ENCODE measurements at places on chromosomes 6 and 20. TPM values are rescaled to one million over a fixed set of nuclear protein-coding genes. Genes with fewer than 3 reads are reported as not detected.

- peaks cover 9% of the 10 kb centered on the region for H3K27me3 ChIP-seq
- no peak overlapping the region for H3K4me3 ChIP-seq
- H3K4me1 ChIP-seq, result no peaks in the 10 kb centered on the region
- DNase-seq, result no peak
- no peaks in the 10 kb centered on the region for H3K36me3 ChIP-seq
Measured at GRCh38 chr6:157368359-157369049, 12.5 kb upstream of the ZDHHC14 start.

- no peaks in the 10 kb centered on the region for H3K36me3 ChIP-seq
- H3K27me3 ChIP-seq, result peaks cover 4% of the 10 kb centered on the region
- H3K27ac ChIP-seq, result no peak overlapping the region
- DNase-seq, result no peak
- no peak overlapping the region for H3K4me3 ChIP-seq
- H3K4me1 ChIP-seq, result no peaks in the 10 kb centered on the region
Measured at GRCh38 chr20:34131491-34131890, 19.4 kb upstream of the EIF2S2 start.

GRCh38 chr6:150088481-150089154, 19.7 kb upstream of the ULBP3 start:
- H3K4me3 ChIP-seq, result no peak overlapping the region
- H3K4me1 ChIP-seq, result no peaks in the 10 kb centered on the region
- peaks cover 8% of the 10 kb centered on the region for H3K27me3 ChIP-seq
- no peaks in the 10 kb centered on the region for H3K36me3 ChIP-seq
- no peak for DNase-seq

GRCh38 chr6:40982917-40983316, 56.1 kb downstream of the UNC5CL start:
- no peaks in the 10 kb centered on the region for H3K27me3 ChIP-seq
- no peak overlapping the region for H3K4me3 ChIP-seq
- H3K27ac ChIP-seq, result no peak overlapping the region
- H3K36me3 ChIP-seq, result no peaks in the 10 kb centered on the region
- H3K4me1 ChIP-seq, result peaks cover 9% of the 10 kb centered on the region

DNA sequence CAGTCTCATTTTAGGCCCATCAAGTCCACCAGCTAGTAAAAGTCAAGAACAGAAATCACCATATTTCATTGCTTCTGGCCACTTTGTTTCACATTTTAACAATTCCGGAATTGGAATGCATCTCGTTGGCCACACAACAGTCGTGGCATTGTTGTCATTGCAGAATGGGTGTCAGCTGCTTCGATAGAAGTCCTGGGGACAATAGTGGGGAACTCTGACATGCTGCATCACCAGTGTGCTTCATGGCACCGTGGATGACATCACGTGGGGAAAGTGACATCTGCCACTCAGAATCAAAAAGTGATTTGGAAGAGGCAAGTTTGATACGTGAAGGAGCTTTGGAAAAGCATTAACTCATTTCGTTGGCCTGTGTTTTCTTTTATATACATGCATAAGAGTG, 43.8 kb upstream of the XRN2 start:
- H3K27me3 ChIP-seq, result no peaks in the 10 kb centered on the region
- no peak overlapping the region for H3K4me3 ChIP-seq
- H3K4me1 ChIP-seq, result no peaks in the 10 kb centered on the region
- H3K27ac ChIP-seq, result no peak overlapping the region

- DNase-seq, result no peak
- H3K27ac ChIP-seq, result no peak overlapping the region
- no peaks in the 10 kb centered on the region for H3K4me1 ChIP-seq
- H3K4me3 ChIP-seq, result no peak overlapping the region
Measured at GRCh38 chr6:83615025-83615999, 93.6 kb downstream of the SNAP91 start.

DNA sequence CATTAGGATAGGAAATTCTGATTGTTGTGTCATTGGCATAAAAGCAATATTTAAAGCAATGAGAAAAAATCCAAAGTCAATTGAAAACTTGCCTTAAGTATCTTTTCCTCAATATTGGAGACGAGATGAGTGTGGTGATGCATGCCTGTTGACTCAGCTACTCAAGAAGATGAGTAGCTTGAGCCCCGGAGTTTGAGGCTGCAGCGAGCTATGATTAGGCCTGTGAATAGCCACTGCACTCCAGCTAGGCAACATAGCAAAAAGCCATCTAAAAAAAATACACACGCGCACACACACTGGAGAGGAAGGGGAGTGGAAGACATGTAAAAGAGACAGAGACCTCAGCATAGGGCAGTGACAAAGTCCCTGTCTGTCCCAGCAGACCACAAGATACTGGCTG, 9.7 kb upstream of the MARCKS start:
- no peak overlapping the region for H3K27ac ChIP-seq
- no peak overlapping the region for H3K4me3 ChIP-seq
- H3K36me3 ChIP-seq, result no peaks in the 10 kb centered on the region

DNA sequence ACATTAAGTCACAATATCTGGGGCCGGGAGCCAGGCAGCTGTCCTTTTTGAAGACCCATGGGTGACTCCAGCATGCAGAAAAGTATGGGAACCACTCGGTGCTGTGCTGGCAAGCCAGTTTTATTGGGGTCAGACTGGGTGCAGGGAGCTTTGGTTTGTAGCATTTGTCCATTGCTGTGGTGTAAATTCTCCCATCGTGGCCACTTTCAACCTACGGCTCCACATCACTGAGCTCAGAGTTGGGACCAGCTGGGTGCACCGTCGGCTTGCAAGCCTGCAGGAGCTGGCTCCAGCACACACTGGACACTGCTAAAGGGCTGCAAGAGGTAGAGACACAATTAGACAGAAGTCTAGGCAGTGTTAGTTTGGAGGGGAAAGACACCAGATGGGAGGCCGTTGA, 66.9 kb downstream of the SYNJ2 start:
- no peak overlapping the region for H3K4me3 ChIP-seq
- H3K4me1 ChIP-seq, result peaks cover 17% of the 10 kb centered on the region
- no peaks in the 10 kb centered on the region for H3K27me3 ChIP-seq
- peaks cover 29% of the 10 kb centered on the region for H3K36me3 ChIP-seq
- no peak for DNase-seq

DNA sequence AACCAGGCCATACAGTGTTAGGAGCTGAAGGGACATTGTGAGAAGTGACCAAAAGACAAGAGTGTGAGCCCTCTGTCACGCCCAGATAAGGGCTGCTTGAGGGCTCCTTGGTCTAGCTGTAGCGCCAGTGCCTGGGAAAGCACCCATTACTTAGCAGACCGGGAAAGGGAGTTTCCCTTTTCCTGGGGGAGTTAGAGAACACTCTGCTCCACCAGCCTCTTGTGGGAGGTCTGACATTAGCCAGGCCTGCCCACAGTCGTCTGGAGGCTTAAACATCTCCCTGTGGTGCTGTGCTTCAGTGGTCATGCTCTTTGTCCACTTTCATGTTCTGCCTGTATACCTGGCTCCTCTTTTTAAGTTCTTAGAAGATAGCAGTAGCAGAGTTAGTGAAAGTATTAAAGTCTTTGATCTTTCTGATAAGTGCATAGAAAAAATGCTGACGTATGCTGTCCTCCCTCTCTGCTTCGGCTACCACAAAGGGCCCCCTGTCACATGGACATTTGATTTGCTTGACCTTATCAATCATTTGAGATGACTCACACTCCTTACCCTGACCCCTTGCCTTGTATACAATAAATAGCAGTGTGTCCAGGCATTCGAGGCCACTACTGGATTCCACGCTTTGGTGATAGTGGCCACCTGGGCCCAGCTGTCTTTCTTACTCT, 201.5 kb upstream of the ECI2 start:
- no peaks in the 10 kb centered on the region for H3K27me3 ChIP-seq
- DNase-seq, result no peak
- H3K36me3 ChIP-seq, result no peaks in the 10 kb centered on the region
- H3K4me3 ChIP-seq, result no peak overlapping the region

GRCh38 chr6:94269256-94269655, 849.9 kb upstream of the EPHA7 start:
- no peak for DNase-seq
- H3K36me3 ChIP-seq, result no peaks in the 10 kb centered on the region
- no peak overlapping the region for H3K27ac ChIP-seq
- no peaks in the 10 kb centered on the region for H3K27me3 ChIP-seq
- H3K4me1 ChIP-seq, result no peaks in the 10 kb centered on the region

- H3K4me1 ChIP-seq, result no peaks in the 10 kb centered on the region
- no peaks in the 10 kb centered on the region for H3K27me3 ChIP-seq
- no peaks in the 10 kb centered on the region for H3K36me3 ChIP-seq
- no peak for DNase-seq
Measured at GRCh38 chr20:20702330-20703245, 9.9 kb downstream of the RALGAPA2 start.

DNA sequence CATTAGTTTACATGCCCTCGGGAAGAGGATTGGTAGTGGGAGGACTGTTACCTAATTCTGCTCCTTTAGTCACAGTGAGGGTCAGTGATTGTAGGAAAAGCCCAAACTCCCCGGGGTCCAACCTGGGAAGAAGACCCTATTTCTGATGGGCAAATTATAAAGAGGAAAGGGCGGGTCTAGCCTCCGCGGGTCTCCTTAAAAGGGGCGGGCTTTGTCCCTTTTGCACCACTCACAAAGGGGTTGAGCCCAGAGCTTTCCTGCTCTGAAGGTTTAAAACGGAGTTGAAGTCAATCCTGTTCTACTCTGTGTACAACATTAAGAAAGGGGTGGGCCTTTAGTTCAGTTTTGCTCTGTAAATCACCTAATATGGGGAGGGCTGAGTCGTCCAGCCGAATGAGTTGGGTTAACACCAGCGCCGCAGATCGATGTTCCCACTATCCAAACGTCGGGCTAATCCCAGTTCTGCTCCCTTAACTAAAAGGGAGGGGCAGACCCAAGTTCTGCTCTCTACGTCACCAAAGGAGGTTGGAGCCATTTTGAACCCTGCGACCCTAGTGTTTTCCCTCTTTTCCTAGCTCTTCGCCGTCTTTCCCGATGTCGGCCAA, 920 bp upstream of the RNF5 start:
- peak overlapping the region; percentile 84 for H3K27ac ChIP-seq
- peaks cover 26% of the 10 kb centered on the region for H3K4me1 ChIP-seq
- DNase-seq, result no peak
- H3K36me3 ChIP-seq, result peaks cover 21% of the 10 kb centered on the region
- H3K27me3 ChIP-seq, result no peaks in the 10 kb centered on the region

GRCh38 chr6:158011478-158011920, 29.8 kb downstream of the SYNJ2 start:
- no peak overlapping the region for H3K4me3 ChIP-seq
- H3K27me3 ChIP-seq, result no peaks in the 10 kb centered on the region
- no peak for DNase-seq
- H3K27ac ChIP-seq, result no peak overlapping the region
- peaks cover 4% of the 10 kb centered on the region for H3K36me3 ChIP-seq

GRCh38 chr20:21821358-21821757, 115.9 kb downstream of the PAX1 start:
- no peak overlapping the region for H3K27ac ChIP-seq
- H3K4me1 ChIP-seq, result no peaks in the 10 kb centered on the region
- no peak overlapping the region for H3K4me3 ChIP-seq
- no peak for DNase-seq
- H3K27me3 ChIP-seq, result no peaks in the 10 kb centered on the region

GRCh38 chr6:36235862-36236261, 34.0 kb upstream of the PNPLA1 start:
- H3K4me1 ChIP-seq, result no peaks in the 10 kb centered on the region
- H3K27me3 ChIP-seq, result no peaks in the 10 kb centered on the region
- no peak for DNase-seq

DNA sequence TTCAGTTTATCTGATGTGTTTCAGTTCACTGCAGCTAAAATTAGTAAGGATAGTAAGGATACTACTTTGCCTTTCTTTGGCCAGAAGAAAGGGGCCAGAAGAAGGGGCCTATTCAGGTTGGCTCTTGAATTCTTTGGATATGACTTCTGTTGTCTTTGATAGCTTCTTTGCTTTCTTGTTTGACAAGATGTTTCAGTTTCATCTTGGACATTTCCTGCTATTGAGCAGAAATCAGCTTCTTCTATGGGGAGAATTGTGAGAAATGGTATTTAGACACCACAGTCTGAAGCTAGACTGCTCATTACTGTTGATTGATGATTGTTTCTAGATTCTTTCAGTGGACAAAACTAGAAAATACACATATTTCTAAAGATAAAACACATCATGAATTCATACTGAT, 23.2 kb downstream of the L3MBTL3 start:
- no peaks in the 10 kb centered on the region for H3K27me3 ChIP-seq
- no peak overlapping the region for H3K4me3 ChIP-seq
- no peak overlapping the region for H3K27ac ChIP-seq

- DNase-seq, result no peak
- no peak overlapping the region for H3K4me3 ChIP-seq
- H3K27ac ChIP-seq, result no peak overlapping the region
- H3K27me3 ChIP-seq, result peaks cover 58% of the 10 kb centered on the region
- no peaks in the 10 kb centered on the region for H3K36me3 ChIP-seq
Measured at GRCh38 chr20:1186367-1186991, 1.7 kb upstream of the TMEM74B start.

DNA sequence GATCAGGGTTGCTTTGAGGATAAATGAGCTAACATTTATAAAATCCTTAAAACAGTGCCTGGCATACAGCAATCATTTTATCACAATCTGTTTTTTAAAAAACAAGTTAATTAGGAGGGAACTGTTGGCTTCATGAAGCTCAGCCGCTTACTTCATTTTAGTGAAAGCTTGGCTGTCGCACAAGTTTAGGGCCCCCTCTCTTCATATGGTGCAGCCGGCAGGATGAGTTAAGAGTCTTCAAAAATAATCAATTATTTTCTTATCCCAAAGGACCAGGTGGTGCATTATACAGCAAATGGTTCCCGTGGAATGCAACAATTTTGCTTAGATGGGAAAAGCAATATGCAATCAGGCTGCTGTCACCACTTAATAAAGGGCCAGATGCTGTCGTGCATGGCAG, 57.4 kb upstream of the PROKR2 start:
- H3K4me1 ChIP-seq, result no peaks in the 10 kb centered on the region
- H3K4me3 ChIP-seq, result no peak overlapping the region
- no peak overlapping the region for H3K27ac ChIP-seq
- peaks cover 5% of the 10 kb centered on the region for H3K27me3 ChIP-seq

DNA sequence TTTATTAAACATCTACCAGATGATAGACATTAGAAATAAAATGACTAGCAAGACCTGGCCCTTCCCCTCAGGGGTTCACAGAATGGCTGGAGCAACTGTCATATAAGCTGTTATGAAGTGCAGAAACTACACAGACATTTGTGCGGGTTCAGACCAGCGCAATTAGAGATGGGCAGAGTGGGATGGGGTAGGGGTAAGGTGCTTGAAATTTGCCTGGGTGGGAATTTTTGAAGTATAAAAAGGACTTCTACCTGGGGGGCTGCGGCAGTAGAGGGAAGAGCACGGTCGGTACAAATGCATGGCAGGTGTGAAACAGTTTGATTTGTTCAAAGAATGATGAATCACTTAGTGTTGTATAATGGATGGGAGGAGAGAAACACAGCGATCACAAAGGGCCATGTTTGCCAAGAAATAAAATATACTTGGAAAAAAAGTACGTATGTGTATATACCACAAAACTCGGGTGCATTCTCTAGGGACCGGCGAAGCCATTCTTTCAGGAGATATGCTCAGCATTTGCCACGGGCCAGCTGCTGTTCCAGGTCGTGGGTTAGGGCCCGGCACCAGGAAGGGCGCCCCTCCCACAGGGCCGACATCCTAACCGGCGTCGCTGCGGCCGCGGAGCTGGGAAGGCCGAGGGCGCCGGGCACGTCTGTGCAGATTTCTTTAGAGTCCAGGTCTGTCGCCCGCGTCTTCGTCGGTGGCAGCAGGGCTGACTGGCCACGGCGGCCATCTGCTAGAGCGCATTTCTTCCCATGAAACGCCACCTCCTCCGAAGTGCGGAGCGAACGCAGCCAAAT, 809 bp upstream of the NOL7 start:
- H3K4me1 ChIP-seq, result peaks cover 17% of the 10 kb centered on the region
- peaks cover 32% of the 10 kb centered on the region for H3K36me3 ChIP-seq
- peak; percentile 59 for DNase-seq
- peak overlapping the region; percentile 82 for H3K4me3 ChIP-seq

Gene CRISP2
- not detected for total RNA-seq

Gene LY6G6C
- not detected for total RNA-seq

Gene POPDC3
- 41.7 TPM for total RNA-seq

Gene CST5
- total RNA-seq, result not detected

Gene TOMM6
- 147 TPM for total RNA-seq

Measured in SJSA1 (cell line).